Stimulated activated CD8-positive, alpha-beta memory T cell treated with anti-CD3 and anti-CD28 coated beads, Interleukin-7, amount 100 ng/mL, for 4 hours (primary cell): ENCODE measurements at places on chromosomes 4 and X.

DNA sequence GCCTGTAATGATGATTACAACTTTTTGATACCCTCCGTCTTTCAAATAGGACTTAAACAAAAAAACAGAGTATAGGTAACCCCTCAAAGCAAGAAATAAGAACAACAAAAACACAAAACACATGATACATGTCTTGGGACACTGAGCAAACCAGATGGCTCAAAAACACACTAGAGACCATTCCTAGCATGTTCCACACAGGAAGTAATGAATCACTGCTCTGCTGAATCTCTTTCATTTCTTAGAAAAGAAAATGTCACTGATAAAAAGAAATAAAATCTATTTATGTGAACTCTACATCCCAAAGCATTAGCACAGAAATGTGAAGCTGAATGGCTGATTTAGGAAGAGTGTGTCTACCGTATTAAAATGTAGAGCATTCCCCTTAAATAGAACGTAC, 134.5 kb upstream of the IL15 start:
- DNase-seq, result no peak

DNA sequence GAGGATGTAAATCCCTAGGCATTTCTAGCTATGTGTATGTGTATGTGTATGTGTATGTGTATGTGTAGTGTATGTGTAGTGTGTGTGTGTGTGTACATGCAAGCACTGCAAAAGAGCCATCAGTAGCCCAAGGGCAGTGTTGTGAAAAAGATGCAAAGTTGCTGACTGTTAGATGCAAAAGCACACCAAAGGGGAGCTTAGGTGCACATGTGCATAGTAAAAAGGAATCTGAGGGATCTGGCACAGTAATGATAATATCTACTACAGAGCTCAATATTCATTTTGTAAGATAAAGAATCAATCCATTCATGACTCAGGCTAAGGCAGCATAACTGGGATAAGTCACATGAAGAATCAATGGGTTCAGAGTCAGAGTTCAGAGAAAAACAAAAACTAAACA, 80.2 kb downstream of the TMEM47 start:
- DNase-seq, result no peak

DNA sequence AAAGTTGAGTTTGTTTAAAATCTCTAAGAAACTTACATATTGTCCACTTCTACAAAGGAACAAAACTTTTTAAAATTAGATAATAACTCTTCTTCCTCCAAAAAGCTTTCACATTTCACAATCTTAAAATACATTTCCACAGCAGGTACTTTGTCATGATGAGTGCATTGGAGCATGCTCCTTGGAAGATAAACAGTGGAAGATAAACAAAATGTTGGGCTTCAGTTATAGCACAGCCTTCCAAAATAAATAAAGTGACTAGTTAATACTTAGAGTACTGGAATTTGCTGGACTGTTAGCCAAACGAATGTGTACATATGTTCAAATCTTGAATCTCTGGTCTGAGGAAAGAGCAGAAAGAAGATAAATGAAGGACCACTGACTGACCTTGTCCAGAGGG, 54.9 kb upstream of the PDE5A start:
- DNase-seq, result no peak

DNA sequence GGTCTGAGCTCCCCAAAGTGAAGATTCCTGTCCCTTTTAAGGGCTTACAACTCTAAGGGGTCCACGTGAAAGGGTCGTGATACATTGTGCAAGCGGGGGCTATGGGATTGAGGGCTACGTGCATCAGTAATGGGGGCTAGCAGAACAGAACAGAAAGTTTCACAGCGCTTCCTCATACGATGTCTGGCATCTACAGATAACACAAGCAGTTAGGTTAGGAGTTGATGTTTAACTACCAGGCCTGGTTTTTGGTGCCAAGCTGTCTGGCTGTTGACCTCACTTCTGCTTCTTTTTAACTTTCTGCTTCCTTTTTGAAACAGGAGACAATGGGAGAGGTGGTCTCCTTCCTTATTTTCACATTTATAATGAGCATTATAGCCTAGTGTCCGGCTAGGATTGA, 368.6 kb upstream of the CXorf51A start:
- DNase-seq, result no peak

- no peak for DNase-seq
Observed at GRCh38 chrX:97168646-97169045, 284.9 kb downstream of the RPA4 start.

DNA sequence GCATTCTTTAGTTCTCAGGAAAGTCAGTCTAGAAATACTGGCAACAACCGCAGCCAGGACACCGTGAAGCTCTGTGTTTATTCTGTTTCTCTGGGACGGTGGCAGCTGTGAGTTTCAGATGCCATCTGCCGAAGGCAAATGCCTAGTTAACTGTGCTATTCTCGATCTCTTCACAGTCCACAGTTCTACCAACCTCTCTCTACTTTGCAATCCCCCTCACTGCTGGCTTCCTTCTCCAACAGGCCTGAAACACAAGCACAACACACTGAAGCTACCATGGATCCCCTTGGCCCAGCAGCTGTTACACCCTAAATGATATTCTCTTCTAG, 118.8 kb downstream of the ZNF827 start:
- no peak for DNase-seq

DNA sequence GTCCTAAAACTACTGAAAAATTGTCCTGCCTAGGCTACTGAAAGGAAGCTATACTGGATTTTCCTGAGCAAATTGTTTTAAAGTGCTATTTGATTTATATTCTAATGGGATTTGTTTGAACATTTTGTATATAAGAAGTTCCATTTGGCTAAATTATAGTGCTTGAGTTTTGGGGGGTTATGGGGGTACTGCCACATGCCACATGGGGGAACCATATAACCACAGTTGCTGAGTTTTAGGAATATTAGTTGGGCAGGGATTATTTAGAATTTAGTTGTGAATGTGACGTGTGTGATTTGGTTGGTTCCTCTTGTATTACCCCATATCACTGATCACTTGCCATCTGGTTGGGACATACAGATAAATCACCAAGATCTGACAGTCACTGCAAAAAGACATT, 224.5 kb upstream of the TAPT1 start:
- no peak for DNase-seq

DNA sequence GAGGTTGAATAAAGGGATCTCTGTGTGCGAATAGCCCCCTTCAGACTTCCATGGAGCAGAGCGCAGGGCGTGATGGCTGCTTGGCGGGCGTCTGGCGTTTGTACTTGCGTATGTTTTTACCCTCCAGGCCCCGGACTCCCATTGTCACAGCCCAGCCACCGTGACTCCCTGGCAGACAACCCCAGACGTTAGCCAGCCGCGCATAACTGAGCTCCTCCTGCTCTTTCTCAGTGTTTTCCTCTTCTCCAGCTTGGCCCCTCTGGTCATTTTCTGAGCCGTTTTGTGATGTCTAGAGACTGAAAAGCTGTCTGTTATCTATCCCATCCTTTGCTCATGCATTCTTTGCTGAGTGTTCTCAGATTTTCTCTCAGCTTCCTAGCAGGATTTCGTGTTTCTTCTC, 54.3 kb downstream of the IGFBP7 start:
- no peak for DNase-seq

- DNase-seq, result no peak
Observed at GRCh38 chrX:153644356-153645125, 2.5 kb upstream of the DUSP9 start.
